Fibroblast of skin of right quadriceps (primary cell): ENCODE measurements at places on chromosomes 2 and 18.

DNA sequence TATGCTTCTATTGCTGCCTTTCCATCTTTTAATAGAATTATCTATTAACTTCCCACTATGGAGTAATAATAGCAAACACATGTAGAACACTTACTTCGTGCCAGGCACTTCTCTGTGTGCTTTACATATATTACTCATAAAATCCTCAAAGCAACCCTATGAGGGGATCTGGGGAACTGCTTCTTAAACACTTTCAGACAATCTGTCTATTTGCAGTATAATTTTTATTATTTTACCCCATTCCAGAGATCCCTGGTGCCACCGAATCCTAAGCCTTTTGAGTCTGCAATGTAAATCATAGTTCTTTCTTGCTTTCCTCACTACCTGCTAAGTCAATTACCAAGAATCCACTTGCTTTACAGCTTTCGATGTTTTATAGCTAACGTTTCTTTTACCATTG, 25.6 kb upstream of the GCFC2 start:
- no peak for DNase-seq

- no peak for DNase-seq
Observed at GRCh38 chr18:77666613-77667012, 417.0 kb downstream of the GALR1 start.

DNA sequence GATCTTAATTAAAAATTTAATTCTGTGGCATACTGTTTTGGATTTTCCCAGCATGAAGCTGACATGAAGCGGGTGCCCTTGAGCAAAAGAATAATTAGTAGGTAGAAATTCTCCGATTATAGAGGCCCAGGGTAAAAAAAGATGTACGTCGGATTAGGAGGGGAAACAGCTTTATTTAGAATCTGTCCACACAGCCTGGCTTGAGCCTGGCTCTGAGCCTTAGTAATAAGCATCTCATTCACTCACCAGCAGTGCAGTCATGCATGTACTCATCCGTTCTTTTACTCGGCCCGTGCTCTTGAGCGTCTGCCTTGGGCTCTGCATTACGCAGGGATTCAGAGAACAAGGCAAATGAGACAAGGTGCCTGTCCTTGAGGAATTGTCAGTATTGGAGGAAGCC, 219.3 kb downstream of the AGAP1 start:
- no peak for DNase-seq

- DNase-seq, result no peak
Observed at GRCh38 chr18:21602299-21602587, 1.7 kb upstream of the ESCO1 start.

- DNase-seq, result peak; percentile 55
Observed at GRCh38 chr2:240556553-240557100, 1.2 kb downstream of the ANKMY1 start.
